ENCODE measurements at places on chromosomes 2 and 18.

DNA sequence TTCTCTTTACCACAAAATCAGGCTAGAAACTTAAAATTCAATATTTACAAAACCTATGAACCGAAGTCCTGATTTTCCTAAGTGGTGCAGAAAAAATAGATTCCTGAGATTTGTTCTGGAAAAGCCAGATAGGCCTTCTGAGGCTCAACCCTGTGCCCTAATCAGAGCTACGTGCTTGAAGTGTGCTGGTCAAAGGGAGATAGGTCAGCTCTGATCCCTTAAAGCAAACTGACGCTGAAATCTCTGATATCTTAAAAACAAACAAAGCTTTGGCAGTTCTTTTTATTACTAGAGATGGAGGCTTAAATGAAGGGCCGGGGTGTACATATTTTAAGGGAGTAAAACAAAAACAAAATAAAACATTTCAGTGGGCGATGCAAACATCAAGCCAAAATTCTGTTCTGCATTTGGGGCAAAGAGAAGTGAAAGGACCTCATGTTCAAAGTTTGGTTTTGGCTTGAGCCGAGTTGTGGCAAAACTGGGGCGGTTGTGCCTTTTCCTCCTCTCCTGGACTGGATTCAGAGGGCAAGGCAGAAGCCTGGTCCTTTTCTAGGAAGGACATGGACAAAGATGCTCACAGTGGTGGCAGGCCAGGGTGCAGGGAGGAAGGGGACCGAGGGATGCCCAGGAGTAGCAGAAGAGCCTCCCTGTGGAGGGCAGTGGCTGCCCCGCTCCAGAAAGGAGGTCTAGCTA lies 295.0 kb downstream of the CDCA7 start:
- no peak for DNase-seq

DNA sequence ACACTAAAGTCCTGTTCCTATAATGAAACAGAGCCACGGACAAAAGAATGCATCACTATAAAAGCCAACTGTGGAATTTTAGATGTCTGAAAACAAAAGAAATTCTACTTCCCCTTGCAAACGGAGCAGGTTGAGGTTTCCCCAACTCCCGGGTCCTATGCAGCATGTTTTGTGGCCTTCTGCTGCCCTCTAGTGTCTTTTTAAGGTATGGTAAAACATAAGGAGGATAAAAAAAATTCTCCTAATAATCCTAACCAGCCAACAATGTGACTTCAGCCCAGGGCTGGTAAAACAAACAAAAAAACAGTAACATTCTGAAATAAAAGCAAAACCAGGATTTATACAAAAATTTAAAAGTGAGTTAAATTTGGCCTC lies 539.5 kb downstream of the NRXN1 start:
- DNase-seq = peak; percentile 16

DNA sequence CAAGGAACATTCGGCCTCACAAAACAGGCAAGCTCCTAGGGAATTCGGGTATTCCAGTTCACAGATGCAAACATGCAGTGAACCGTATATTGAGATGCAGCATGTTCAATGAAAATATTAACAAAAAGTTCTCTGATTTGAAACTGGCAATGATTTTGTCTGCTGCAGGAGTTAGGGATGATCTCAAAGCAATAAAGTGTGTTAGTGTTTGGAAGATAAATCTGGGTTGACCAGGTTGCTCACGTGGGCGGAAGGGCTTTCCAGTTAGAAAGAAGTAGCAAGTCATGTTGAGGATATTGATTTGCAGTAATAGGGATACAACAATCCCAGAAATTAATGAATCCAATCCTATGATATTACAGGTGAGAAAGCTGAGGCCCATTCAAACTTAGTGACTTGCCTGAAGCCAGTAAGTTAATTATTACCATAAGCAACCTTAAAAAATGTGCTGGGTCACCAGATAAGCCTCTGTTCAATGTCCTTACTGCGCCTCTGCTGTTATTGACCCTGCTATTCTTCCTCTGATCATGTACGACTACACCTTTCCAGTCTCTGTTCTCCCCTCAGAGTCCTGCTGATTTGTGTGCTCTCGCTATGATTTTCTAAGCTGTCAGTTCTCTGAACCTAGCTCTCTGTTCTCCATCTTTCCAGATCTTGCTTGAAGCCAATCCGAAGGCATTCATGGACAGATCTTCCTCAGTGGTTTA lies 370.8 kb downstream of the DSEL start:
- no peak for DNase-seq

- DNase-seq = no peak
These were observed 69.1 kb upstream of the CTDP1 start for GRCh38 chr18:79610461-79611039.

- no peak for DNase-seq
These were observed 185.4 kb downstream of the TFCP2L1 start for GRCh38 chr2:121099329-121100290.

DNA sequence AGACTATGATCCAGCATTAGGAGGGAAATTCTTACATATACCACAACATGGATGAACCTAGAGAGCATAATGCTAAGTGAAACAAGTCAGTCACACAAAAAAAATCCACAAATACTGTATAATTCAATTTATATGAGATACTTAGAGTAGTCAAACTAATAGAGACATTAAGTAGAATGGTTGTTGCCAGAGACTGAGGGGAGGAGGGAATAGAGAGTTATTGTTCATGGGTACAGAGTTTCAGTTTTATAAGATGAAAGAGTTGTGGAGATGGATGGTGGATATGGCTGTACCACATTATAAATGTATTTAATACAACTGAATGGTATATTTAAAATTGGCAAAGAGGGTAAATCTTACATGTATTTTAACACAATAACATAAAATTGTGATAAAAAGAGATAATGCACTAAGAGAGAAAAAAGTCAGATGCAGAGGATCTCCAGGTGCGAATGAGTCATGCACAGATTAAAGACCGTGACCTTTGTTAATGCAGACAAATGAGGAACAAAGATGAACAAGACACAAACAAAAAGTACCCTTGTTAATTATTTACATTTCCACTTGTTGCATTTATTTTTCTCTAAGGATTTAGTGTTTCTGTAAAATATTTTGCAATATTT lies 541.7 kb upstream of the MEX3C start:
- no peak for DNase-seq

DNA sequence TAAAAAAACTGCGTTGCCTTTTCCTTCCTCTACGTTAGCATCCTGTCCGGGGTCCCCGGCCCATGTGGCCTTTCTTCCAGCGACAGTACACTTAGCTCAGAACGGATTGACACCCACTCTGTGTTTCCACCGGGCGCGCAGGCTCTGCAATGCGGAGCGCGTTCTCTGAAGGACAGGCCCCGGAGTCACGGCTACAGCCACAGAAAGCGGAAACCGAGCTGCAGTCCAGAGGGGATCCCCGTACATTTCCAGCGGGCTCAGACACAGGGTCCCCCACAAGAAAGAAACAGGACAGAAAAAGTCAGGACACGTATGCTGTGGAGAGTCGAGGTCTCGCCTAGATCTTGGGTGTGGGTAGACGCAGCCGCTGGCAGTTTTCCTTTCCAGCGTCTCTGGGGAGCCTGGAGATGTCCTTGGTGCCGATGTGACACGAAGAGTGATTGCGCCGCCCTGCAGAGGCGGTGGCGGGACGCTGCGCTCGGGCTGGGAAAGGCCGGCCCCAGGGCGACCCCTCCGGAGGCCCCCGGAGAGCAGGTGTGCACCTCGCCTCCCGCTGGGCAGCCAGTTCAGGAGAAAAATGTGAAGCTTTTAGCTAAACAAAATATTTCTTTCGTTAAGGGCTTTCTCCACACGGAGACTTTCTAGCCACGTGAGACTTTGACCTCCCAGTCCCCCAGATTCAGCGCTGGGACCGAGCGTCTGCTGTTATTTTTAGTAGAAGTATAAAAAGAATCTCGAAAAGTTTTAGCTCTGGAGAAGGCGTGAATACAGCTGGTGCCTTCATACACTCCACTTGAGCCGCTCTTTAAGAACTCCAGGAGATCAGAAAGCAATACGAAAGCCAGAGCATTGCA lies 1.3 kb upstream of the ACKR3 start:
- DNase-seq = peak; percentile 63

DNA sequence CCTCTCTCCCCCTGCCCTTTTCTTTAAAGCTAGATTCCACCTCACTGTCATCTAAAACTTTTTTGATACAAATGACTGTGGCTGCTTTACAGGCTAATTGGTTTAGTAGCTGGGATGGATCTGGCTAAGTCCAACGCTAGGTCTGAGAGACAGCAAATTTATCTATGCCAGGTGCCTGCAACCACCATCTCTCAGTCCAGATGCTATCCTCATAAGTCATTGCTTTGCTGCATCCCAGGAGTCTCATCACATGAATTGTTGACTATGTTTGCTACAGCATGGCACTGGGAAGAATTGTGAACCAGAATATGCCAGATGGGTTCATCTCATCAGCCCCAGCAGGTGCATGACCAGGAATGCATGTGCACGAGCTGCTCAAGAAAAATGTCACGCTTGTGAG lies 100.0 kb upstream of the PID1 start:
- no peak for DNase-seq

GRCh38 chr2:42086500-42086953 lies 38.7 kb downstream of the PKDCC start:
- peak; percentile 53 for DNase-seq

GRCh38 chr2:135317375-135317774 lies 213.6 kb downstream of the ZRANB3 start:
- DNase-seq = no peak

DNA sequence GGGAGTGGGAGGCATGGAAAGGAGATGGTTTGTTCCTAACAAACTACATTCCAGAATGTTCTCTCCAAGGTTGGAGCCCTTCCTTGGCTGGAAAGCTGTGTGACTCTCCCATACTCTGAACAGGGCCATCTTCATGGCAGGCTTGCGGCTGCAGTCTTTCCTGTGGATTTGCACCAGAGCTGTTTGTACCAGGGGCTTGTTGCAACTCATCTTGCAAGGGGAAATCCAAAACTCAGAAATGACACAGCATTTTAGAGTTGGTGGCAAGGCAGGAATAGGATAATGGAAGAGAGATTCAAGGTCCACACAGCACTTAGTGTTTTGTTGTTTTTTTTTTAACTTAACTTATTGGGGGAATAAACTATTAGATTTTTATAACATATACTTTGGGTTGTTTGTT lies 73.7 kb upstream of the ZNF516 start:
- no peak for DNase-seq

DNA sequence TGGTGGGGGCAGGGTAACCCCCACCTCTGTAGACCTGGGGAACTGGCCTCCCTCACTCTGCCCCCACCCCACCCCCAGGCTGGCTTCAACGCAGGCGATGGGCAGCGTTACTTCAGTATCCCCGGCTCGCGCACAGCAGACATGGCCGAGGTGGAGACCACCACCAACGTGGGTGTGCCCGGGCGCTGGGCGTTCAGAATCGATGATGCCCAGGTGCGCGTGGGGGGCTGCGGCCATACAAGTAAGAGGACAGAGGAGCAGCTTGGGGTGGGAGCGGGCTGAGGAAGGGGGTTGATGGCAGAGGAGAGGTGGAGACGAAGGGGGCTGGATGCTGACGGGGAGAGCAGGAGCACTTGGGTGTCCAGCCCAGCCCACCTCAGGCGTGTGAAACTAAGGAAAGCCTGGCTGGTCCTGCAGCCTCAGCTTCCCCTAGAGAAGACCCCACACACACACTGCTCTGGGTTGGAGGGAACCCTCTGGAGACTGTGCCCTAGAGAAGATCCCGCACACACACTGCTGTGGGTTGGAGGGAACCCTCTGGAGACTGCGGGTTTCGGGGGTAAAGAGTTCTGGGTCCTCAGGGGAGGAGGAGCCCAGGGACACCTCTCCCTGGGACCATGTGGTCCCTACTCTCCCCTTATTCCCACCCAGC lies 36.2 kb downstream of the SNED1 start:
- no peak for DNase-seq

- DNase-seq = no peak
These were observed 7.6 kb upstream of the CHST10 start for GRCh38 chr2:100425107-100425506.

GRCh38 chr2:212926940-212927339 lies 224.5 kb downstream of the IKZF2 start:
- no peak for DNase-seq

DNA sequence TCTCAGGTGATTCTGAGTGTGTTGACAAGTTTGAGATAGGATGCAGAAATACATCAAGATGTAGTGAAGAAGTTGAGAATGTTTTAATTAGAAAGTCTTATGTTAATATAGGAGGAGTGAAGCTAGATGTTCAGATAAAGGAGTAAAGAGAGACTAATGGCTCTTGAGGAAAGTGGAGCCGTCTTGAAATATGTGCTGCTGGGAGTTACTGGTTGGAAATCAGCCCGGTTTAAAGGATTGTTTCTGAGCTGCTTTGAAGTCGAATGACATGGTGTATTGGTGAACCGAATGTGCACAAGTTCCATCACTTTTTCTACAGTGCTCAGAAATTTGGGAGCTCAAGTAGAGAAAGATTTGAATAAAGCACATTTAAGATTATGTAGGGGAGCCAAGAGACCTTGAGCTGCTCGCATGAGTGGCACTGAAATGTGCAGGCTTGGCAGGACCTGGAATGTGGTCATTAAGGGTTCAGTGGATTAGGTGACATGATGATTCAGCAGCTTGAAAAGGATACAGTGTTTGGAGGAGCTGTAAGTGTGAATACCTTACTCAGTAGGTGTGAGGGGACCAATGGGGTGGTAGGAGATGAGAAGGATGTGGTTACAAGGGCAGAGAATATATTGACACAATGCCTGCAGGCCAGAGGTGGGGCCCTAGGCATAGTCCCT lies 68.6 kb downstream of the CAB39 start:
- DNase-seq = peak; percentile 48

DNA sequence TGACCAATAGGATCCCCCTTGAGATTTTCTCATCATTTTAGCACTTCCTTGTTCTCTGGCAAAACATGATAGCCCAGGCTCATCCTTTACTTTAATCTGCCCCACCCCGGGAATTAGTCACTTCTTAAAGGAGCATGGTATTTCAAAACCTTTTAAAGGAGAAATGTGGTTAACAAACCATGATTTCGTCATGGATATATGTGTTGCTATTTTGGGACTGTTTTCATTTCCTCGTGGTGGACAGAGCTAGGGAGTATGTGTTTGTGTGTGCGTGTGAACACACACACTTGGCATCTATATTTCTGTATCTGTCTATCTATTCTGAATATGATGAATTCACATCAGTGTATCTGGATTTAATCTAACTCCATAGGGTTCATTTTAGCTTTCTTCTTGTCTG lies 128.1 kb downstream of the BIRC6 start:
- DNase-seq = no peak

DNA sequence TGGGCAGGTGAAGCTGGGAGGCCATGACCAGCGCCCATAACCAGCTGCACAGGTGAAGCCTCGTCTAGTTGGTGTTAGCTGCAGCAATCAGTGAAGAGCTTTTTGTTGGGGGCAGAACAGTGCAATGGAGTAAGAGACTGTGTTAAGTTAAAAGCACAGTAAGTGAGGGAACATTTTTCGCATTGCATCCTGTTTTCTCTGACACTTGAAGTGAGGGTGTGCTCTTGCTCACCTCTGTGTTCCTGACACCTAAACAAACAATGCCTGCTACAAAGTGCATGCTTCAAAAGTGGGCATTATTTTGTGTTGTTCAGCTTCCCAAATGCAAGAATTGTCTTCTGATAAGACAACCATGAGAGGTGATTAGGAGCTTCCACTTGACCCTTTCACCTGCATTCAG lies 324.0 kb upstream of the ACVR2A start:
- DNase-seq = no peak

- DNase-seq = no peak
These were observed 266.1 kb upstream of the HDAC4 start for GRCh38 chr2:239666855-239667376.

- DNase-seq = no peak
These were observed 406.0 kb downstream of the CCDC85A start for GRCh38 chr2:56589835-56590234.
